ENCODE measurements at places on chromosomes 3 and 15.

GRCh38 chr3:45057557-45057956 lies 31.5 kb downstream of the CLEC3B start:
- no peak for DNase-seq

DNA sequence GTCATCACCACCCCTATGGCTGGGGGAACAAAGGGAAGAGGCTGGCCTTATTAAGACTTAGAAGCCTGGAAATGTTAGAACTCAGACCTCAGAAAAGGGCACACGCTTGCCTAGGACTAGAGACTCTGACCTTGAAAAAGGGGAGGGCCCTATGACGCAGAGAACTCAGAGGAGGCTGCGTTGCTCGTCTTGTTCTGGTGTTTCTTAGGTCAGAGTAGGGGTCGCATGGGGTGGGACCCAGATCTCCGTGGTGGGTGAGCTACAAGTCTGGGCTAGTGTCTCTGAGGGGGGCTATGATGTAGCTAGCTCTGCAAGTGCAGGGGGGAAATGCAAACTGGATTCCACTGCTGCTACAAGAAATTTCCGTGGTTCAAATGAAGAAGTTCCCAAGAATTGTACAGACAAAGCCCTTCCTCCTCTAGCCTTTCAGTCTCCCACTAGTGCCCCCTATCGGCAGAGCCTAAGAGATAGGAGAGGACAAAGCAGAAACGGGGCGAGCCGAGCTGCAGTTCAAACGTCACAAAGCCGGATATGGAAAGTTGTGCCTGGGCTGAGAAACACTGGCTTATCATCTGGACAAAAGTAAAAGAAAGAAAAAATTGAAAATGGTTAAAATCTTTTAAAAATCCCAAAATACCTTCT lies 392.9 kb upstream of the ROBO2 start:
- no peak for DNase-seq

GRCh38 chr3:156691920-156692319 lies 17.5 kb downstream of the TIPARP start:
- DNase-seq, result no peak

GRCh38 chr3:134066651-134067530 lies 37.2 kb upstream of the SLCO2A1 start:
- no peak for DNase-seq

- DNase-seq, result no peak
Measured at GRCh38 chr15:95254263-95254662, 1022.9 kb downstream of the MCTP2 start.

DNA sequence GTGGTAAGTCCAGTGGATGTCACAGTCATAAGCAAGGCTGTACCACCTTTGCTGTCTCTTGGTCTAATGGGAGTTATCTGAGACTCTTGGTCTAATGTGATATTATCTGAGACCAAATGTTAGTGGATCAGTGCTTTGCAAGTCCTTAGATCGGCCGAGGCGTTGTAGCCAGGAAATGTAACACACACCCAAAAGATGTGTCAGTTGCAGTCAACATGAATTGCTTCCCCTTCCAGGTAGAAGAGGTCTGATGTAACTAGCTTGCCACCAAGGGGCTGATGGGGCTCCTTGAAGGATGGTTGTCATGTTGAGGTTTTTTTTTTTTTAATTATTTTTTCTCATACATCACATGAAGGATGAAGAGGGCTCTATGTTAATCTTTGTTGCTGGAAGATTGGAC lies 45.4 kb upstream of the RAF1 start:
- DNase-seq, result no peak

DNA sequence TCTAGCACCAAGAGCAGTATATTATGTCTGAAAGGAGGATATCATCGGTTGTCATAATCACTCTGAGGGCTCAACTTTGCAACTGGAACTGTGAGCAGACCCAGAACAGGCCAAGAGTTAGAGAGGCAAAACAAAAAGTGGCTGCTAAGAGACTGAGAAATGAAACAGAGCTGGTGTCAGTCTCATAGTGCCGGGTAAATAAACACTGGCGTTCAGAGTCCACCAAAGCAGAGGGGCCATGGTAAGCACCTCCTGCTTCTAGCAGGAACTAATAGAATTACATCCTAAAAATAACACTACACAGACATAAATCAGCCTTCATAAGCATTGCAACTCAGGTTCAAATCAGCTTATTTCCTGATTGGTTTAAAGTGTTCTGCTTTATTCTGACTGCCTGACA lies 10.3 kb upstream of the IL12A start:
- no peak for DNase-seq

- no peak for DNase-seq
Measured at GRCh38 chr15:80750575-80750974, 28.6 kb upstream of the CEMIP start.

DNA sequence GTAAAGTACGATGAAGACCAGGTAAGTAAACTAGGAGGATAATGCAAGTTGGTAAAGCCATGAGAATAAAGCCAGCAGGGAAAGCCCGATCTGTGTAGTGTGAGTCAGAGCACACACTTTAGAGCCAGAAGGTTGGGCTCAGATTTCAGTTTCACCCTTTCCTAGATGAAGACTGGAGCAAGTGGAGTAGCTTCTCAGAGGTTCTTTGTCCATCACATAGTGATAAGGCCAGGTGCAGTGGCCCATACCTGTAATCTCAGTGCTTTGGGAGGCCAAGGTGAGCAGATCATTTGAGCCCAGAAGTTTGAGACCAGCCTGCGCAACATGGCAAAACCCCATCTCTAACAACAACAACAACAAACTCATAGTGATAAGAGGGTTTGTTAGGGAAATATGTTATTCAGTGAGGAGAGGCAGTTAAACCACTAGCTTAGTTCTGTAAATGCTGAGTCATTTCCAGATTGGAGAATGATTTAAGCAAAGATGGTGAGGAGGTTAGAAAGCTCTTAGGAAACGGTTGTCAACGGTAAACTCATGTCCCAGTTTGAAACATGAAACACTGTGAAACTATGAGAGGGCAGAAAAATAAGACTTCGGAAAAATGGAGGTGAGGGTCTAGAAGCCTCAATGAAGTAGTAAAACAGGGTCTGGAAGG lies 39.0 kb downstream of the IL12A start:
- DNase-seq, result no peak

DNA sequence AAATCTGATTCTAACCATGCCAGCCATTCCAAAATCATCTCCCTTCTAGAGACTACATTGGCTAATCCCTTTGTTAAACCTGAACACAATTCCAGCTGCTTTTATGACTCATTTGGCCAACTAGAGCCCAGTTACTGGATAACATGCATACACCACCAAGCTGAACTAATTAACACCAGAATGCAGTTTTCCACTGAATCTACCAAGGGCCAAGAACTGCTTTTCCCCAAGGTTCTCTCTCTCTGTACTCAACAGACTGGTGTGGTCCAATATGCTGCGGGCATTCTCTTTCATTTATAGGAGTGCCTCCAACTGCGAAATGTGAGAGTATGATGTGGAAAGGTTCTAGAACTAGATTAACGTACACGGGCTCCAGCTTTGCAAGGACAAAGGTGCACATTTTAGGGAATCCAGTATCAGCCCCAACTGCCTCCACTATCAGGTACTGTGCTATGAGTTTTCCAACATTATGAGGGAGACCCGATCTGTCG lies 1.5 kb downstream of the CHSY1 start:
- DNase-seq, result no peak

GRCh38 chr3:14458434-14459275 lies 56.2 kb downstream of the SLC6A6 start:
- no peak for DNase-seq

- DNase-seq, result peak; percentile 44
Measured at GRCh38 chr3:58005669-58006068, 2.6 kb upstream of the FLNB start.

- no peak for DNase-seq
Measured at GRCh38 chr3:61146010-61146890, 105.0 kb downstream of the FHIT start.

- DNase-seq, result no peak
Measured at GRCh38 chr3:186828340-186828739, 14.2 kb upstream of the ADIPOQ start.

All from NCI-H1048 (cell line).